ENCODE measurements at places on chromosomes 3 and 15.

- DNase-seq: no peak
Measured at GRCh38 chr3:62154457-62155148, 218.7 kb downstream of the FEZF2 start.

- DNase-seq: no peak
Measured at GRCh38 chr15:87522997-87523396, 733.5 kb downstream of the NTRK3 start.

DNA sequence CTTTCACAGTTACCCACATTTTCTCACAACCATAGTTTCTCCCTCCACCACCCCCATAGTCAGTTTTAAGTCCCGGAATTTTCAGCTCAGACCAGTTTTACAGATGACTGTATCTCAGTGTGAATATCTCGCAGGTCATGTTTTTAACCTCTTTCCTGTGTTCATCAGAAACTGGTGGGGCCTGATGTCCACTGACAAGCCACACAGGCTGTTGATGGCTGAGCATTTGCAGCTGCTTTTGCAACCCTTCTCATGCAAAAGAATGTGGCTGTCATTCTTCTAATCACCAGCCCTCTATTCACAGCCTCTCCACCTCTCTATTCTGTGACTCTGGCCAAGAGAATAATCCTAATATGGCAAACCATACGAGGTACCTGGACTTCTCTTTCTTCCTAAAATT is 8.5 kb downstream of the GYG1 start:
- DNase-seq: no peak

GRCh38 chr3:134350861-134351311 is 23.4 kb downstream of the AMOTL2 start:
- no peak for DNase-seq

DNA sequence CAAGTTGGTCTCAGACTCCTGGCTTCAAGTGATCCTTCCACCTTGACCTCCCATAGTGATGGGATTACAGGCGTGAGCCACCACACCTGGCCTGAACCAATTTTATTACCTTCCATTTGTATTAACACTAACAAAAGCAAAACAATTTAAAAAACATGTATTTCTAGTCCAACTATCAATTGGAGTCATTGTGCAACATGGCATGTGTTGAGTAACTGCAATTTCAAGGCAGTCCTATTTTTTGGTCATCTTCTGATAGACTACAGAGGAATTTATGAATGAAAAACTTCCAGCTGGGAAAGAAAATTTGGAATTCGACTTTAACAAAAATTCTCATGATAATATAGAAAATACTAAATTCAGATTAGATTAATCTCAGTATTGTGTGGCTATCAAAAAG is 16.8 kb downstream of the SPTSSB start:
- DNase-seq: no peak

DNA sequence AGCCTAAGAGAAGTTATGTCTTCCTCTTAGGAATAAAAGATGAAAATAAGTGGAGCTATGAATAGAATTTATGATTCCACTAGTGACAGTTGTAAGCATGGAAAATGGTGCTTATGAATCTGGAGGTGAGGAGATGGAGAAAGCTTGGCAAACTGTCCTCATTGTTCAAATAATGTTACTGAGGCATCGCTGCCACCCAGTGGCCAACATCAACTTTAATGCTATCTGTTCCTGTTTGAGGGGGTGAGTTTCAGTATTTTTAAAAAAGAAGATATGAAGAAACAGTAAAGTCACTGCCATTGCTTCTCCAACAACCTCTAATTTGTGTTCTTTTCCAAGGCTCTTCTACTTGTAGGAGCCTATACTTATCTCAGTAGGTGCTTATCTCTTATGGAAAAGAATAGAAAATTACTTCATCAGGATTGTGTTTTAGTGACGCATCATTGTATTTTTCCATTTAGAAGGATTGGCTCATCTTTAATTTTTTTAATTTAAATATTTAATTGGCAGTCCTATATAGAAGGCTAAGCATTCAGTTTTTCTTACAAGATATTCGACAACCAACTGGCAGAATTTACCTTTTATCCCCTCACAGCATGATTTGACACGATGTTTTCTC is 260.4 kb upstream of the P2RY1 start:
- peak; percentile 58 for DNase-seq

GRCh38 chr3:5195605-5196004 is 8.1 kb downstream of the EDEM1 start:
- no peak for DNase-seq

- DNase-seq: no peak
Measured at GRCh38 chr15:59996298-59997041, 7.6 kb upstream of the FOXB1 start.

DNA sequence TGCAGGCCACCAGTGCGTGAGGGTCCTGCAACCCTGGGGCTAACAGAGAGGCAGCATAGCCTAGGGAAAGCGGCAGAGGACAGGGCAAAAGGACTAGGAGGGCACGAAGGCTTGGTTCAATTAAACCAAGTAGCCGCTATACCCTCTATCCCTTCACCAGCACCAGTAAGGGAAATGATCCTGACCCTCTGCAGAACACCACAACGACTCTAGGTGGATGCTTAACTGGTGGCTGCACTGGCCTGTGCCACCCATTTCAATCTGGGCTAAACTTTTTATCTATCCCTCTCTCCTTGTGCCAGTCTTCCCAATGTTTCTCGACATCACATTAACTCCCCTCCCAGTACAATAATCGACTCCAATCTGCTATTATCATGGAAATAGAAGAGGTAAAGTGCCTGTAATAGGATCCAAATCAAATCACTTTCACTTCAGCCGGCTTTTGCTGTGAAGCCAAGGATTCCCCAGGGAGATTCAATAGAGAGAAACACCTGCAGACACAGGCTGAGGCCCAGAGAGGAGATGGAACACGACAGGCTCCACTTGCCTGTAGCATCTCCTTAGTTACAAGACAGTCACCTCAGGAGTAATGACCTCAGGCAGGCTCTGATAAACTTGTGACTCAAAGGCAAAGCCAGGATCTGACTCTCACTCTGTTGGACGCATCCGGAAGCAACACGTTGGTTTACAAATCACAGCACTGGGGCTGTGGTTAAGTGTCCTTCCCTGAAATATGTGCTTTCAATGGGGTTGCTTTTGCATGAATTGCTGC is 791.6 kb upstream of the ARRDC4 start:
- no peak for DNase-seq

- no peak for DNase-seq
Measured at GRCh38 chr3:147680837-147681483, 271.8 kb downstream of the ZIC1 start.

GRCh38 chr3:16317561-16317945 is 52.5 kb downstream of the OXNAD1 start:
- DNase-seq: peak; percentile 2

- no peak for DNase-seq
Measured at GRCh38 chr3:188242436-188243123, 88.6 kb downstream of the LPP start.

DNA sequence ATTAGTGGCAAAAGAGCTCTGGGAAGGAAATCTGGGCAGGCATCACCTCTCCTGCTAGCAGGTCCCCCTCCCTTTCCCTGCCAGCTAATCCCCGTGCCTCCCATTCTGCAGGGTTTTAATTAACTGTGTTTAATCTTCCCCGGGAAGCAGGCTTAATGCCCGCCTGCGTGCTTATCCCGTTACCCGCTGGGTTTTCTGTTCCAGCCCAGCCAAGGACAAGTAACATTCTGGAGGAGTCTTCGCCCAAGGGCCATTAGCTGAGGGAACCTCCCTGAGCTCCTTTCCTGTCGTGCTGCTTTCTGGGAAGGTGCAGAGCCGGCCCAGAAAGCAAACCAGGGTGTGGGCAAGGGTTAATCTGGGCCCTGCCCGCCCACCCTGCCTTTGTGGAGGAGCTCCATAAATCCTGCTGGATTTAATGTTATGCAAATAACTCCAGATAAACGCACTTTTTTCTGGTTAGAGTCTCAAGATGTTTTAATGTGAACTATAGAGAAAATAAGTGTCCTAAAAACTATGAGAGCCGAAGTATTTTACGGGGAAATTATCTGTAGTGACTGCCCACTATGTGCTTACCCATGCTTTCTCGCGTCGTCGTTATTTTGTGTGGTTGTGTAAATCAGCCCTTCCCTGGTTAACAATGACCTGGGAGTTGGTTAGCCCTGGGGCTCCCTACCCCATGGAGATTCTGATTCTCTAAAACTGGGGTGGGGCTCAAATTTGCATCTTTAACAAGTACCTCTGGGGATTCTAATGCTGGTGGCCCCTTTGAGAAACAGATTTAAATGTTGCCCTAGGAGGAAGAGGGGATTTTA is 25.9 kb downstream of the TRIM71 start:
- DNase-seq: no peak

Measured in AG20443 (cell line).